ENCODE measurements at places on chromosomes 3 and 15. TPM values are rescaled to one million over a fixed set of nuclear protein-coding genes. Genes with fewer than 3 reads are reported as not detected.

DNA sequence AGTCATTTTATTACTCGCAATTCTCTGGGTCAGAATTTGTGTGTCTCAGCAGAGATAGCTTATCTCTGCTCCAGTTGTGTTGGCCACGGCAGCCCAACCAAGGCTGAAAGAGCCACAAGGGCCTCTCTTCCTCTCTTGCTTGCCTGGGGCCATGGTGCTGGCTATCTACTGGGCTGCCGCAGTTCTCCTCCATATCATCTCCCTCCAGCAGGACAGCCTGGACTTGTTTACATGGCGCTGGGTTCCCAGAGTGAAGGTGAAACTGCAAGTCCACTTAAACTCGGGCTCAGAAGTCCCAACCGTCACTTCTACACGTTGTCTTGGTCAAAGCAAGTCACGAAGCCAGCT is 134.8 kb downstream of the UACA start:
- H3K27ac ChIP-seq = no peak overlapping the region
- H3K36me3 ChIP-seq = no peaks in the 10 kb centered on the region
- DNase-seq = no peak
- H3K4me3 ChIP-seq = no peak overlapping the region
- H3K27me3 ChIP-seq = peaks cover 4% of the 10 kb centered on the region
- H3K4me1 ChIP-seq = no peaks in the 10 kb centered on the region

CLDN18 gene
- total RNA-seq = not detected

DNA sequence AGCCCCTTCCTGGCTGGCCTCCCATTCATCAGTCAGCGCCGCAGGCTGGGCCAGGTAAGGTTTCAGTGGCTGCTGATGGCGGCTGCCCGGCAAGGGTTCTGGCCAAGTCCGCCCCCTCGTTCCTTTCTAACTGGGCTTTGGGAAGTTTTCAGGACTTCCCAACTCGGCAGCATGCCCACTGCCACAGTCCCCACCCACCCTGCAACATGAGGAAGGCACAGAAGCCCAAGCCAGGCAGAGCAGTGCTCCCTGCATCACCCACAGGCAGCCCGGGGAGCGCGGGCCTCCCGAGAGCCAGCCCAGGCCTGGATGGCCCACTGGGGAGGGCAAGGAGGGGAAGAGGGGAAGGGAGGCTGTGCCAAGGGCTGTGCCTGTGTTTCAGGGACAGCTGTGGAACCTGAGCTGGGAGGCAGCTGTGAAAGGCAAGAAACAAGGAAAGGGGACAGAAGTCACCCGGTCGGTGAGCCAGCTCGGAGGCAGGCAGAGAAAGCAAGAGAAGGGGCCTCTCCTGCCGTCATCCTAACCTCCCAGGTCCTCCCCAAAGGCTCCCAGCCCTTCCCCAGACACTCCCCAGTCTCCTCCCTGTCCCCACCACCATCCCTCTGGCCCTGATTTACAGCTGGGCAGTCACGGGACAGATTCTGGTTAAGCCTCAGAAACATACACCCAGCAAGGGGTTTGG is 73.9 kb downstream of the CPN2 start:
- no peak overlapping the region for H3K4me3 ChIP-seq
- H3K4me1 ChIP-seq = no peaks in the 10 kb centered on the region
- no peak for DNase-seq
- no peak overlapping the region for H3K27ac ChIP-seq
- no peaks in the 10 kb centered on the region for H3K36me3 ChIP-seq

DNA sequence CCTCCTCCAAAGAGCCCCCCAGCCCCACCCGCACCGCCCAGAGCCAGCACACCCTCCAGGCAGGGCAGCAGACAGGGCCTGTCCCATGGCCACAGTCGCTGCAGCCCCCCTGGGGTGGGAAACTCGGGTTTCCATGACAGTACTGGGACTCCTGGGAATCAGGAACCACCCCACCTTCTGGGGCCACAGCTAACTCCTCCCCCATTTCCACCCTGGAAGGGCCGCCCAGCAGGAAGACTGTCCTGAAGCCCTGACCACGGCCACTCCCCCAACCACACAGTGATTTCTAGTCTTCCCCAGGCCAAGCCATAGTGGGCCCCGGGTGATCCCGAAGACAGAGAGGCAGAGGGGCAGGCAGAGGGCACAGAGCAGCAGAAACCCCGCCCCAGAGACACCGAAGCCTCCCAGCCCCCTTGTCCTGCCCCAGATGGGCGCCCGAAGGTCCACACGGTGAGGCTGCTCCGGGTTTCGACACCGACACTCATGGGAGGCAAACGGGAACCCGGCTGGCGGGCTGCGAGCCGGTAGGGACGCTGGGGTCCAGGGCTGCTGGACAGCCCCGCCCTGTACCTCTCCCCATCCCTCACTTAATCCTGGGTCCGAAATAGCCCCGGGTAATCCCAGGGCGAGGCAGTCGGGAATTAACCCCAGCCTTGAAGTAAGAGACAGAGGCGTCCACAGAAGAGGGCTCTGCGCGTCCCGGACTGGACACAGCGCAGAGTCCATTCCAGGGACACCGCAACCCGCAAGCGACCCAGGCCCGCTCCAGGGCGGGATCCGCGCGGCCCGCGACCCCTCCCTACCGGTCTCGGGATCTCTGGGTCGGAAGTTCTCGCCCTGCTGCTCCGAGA is 138.4 kb downstream of the NUP210 start:
- no peak overlapping the region for H3K4me3 ChIP-seq
- no peak overlapping the region for H3K27ac ChIP-seq
- peaks cover 45% of the 10 kb centered on the region for H3K27me3 ChIP-seq
- H3K4me1 ChIP-seq = peaks cover 15% of the 10 kb centered on the region
- H3K36me3 ChIP-seq = no peaks in the 10 kb centered on the region

TTC21A gene
- 5.2 TPM for total RNA-seq

DNA sequence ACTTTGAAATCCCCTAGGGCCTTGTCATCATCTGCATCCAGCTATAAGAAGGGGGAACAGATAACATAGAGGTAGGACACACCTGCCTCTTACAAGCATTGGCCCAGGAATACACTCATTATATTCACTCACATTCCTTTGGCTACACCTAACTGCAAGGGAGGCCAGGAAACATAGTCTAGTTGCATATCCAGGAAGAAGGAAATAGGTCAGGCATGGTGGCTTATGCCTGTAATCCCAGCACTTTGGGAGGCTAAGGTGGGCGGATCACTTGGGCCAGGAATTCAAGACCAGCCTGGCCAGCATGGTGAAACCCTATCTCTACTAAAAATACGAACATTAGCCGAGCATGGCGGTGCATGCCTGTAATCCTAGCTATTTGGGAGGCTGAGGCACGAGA is 48.8 kb downstream of the GTPBP8 start:
- H3K36me3 ChIP-seq = no peaks in the 10 kb centered on the region
- H3K27me3 ChIP-seq = no peaks in the 10 kb centered on the region
- H3K27ac ChIP-seq = no peak overlapping the region
- H3K4me3 ChIP-seq = no peak overlapping the region
- no peaks in the 10 kb centered on the region for H3K4me1 ChIP-seq

DNA sequence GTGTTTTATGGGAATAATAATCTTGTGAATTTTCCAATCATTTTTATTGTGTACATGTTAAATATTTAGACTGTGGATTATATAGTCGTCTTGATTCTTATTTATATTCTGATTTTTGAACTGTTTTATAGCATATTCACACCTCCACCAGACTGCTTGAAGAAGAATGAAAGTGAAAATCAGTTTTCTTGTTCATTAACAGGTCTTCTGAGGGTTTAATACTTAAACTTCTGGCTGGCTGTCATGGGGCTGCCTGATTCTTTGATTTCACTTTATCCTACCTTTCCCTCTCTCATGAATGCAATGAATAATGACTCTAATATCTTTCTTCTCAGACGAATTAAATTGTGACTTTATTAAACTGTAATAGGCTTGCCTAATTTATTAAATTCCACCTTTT is 56.2 kb downstream of the ATP2C1 start:
- no peak overlapping the region for H3K27ac ChIP-seq
- no peaks in the 10 kb centered on the region for H3K4me1 ChIP-seq
- no peak overlapping the region for H3K4me3 ChIP-seq

DNA sequence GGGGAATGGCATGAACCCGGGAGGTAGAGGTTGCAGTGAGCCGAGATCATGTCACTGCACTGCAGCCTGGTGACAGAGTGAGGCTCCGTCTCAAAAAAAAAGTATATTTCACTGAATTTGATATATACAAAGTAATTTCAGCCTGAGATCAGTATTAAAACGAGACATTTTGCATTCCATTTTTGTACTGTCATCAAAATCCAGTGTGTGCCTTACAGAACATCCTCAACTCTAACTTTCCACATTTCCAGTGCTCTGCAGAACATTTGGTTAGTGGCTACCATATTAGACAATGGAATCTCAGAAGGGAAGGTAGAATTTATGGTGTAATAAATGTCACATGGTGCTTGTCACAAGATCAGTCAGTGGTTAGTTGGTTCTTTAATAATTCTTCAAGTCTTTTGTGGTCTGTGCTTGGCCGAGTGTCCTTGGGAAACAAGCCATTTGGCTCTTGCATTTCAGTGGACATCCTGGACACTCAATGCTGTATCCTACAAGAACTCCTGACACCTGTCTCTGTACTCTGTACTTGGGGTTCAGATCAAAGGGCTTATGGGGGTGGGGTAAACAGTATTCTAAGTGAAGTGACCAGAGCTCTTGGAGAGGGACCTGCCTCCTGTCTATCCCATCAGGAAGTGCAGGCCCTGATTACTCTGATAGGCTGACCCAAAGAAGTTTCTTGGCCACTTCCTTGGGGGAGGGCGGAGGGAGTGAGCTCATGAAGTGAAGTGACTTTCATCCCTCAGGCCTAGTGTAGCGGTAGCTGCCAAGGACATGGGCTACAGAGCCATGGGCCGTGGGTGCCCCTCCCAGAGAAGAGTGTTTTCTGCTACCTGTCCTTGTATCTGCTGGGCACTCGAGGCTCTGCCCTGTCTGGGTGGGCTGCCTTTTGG is 3.7 kb downstream of the ACVR2B start:
- no peaks in the 10 kb centered on the region for H3K27me3 ChIP-seq
- no peaks in the 10 kb centered on the region for H3K36me3 ChIP-seq
- no peak overlapping the region for H3K27ac ChIP-seq
- no peak for DNase-seq

GRCh38 chr3:9135526-9135925 is 113.9 kb downstream of the SRGAP3 start:
- no peaks in the 10 kb centered on the region for H3K36me3 ChIP-seq
- H3K27me3 ChIP-seq = peaks cover 6% of the 10 kb centered on the region
- no peak for DNase-seq
- peaks cover 2% of the 10 kb centered on the region for H3K4me1 ChIP-seq
- H3K27ac ChIP-seq = no peak overlapping the region

GRCh38 chr3:196662711-196663571 is 23.4 kb downstream of the NRROS start:
- H3K4me1 ChIP-seq = no peaks in the 10 kb centered on the region
- no peak overlapping the region for H3K4me3 ChIP-seq
- H3K27me3 ChIP-seq = no peaks in the 10 kb centered on the region
- H3K36me3 ChIP-seq = peaks cover 31% of the 10 kb centered on the region
- no peak for DNase-seq

ARNT2 gene
- total RNA-seq = not detected

- DNase-seq = no peak
- H3K4me1 ChIP-seq = peaks cover 16% of the 10 kb centered on the region
- no peaks in the 10 kb centered on the region for H3K36me3 ChIP-seq
- H3K27me3 ChIP-seq = peaks cover 4% of the 10 kb centered on the region
- H3K27ac ChIP-seq = no peak overlapping the region
- no peak overlapping the region for H3K4me3 ChIP-seq
Observed at GRCh38 chr15:72958634-72959033, 93.6 kb upstream of the NEO1 start.

DNA sequence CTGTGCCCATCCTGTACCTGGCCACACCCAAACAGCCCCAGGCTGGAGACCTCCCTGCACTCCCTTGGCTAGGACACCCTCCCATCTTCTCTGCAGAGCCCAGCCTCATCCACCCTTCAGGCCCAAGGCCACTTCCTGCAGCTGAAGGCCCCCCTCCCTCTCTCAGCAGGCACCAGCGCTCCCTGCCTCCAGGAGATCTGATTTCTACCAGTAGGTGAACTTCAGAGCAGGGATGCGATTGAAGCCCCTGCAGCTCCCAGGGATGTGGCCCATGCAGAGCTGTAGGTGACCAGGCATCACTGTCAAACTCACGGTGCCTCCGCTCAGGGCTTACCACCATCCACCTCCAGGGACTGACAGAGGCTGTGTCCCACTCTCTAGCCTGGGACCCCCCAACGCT is 96.3 kb downstream of the NUP210 start:
- peaks cover 97% of the 10 kb centered on the region for H3K36me3 ChIP-seq
- H3K27ac ChIP-seq = no peak overlapping the region
- no peaks in the 10 kb centered on the region for H3K4me1 ChIP-seq
- no peak for DNase-seq

GRCh38 chr3:160622263-160623045 is 54.5 kb upstream of the ARL14 start:
- H3K4me1 ChIP-seq = no peaks in the 10 kb centered on the region
- DNase-seq = no peak
- no peak overlapping the region for H3K27ac ChIP-seq
- H3K4me3 ChIP-seq = no peak overlapping the region

- H3K4me1 ChIP-seq = peaks cover 32% of the 10 kb centered on the region
- no peak for DNase-seq
- H3K4me3 ChIP-seq = no peak overlapping the region
- no peaks in the 10 kb centered on the region for H3K27me3 ChIP-seq
- no peak overlapping the region for H3K27ac ChIP-seq
Observed at GRCh38 chr15:67761343-67761742, 64.0 kb upstream of the SKOR1 start.

DNA sequence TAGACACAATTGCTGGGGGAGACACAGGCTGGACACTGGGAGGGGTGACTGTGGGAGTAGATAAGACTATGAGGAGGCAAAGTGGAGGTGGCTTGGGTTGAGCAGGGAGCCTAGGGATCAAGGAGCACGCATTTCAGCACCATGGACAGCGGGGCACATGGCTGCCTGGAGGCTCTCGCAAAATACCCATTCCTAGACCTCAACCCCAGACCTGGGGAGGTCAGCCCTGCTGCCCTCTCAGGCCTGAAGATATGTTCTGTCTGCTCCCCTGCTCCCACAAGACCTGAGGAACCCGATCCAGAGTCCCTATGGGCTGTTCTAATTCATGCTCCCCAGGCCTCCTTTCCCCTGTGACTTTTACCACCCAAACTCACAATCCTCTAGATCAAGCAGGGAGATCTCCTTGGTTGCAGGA is 16.0 kb upstream of the CPEB1 start:
- DNase-seq = peak; percentile 19
- H3K27ac ChIP-seq = no peak overlapping the region
- H3K4me3 ChIP-seq = no peak overlapping the region
- no peaks in the 10 kb centered on the region for H3K36me3 ChIP-seq
- no peaks in the 10 kb centered on the region for H3K27me3 ChIP-seq

GOLGA8T gene
- not detected for total RNA-seq

P2RY1 gene
- total RNA-seq = 0.17 TPM

- H3K4me3 ChIP-seq = no peak overlapping the region
- H3K27me3 ChIP-seq = no peaks in the 10 kb centered on the region
- no peaks in the 10 kb centered on the region for H3K36me3 ChIP-seq
- no peak for DNase-seq
Observed at GRCh38 chr3:8640223-8640622, 4.4 kb downstream of the SSUH2 start.

CHDH gene
- 0.60 TPM for total RNA-seq

GREM1 gene
- total RNA-seq = not detected

BCHE gene
- total RNA-seq = not detected
